ENCODE measurements at places on chromosomes 4 and X. TPM values are rescaled to one million over a fixed set of nuclear protein-coding genes. Genes with fewer than 3 reads are reported as not detected.

The ADAMTS3 gene
- 4.2 TPM for total RNA-seq

The PPP1R2C gene
- not detected for total RNA-seq

The NALF2 gene
- 2.0 TPM for total RNA-seq

The GYPA gene
- total RNA-seq, result not detected

The CNGA1 gene
- total RNA-seq, result not detected

The CLTRN gene
- 1.0 TPM for total RNA-seq

- no peaks in the 10 kb centered on the region for H3K4me1 ChIP-seq
- no peaks in the 10 kb centered on the region for H3K36me3 ChIP-seq
- no peak overlapping the region for H3K27ac ChIP-seq
- no peaks in the 10 kb centered on the region for H3K27me3 ChIP-seq
- H3K4me3 ChIP-seq, result no peak overlapping the region
Measured at GRCh38 chr4:58551676-58552075, 1441.5 kb upstream of the IGFBP7 start.

- no peak overlapping the region for H3K4me3 ChIP-seq
- DNase-seq, result no peak
- H3K27me3 ChIP-seq, result no peaks in the 10 kb centered on the region
- peaks cover 11% of the 10 kb centered on the region for H3K4me1 ChIP-seq
- H3K27ac ChIP-seq, result no peak overlapping the region
Measured at GRCh38 chr4:99054428-99054994, 34.1 kb downstream of the ADH5 start.

- no peak for DNase-seq
- no peak overlapping the region for H3K27ac ChIP-seq
- H3K27me3 ChIP-seq, result no peaks in the 10 kb centered on the region
- H3K36me3 ChIP-seq, result no peaks in the 10 kb centered on the region
- no peaks in the 10 kb centered on the region for H3K4me1 ChIP-seq
Measured at GRCh38 chr4:181525634-181526033, 717.6 kb upstream of the TENM3 start.

DNA sequence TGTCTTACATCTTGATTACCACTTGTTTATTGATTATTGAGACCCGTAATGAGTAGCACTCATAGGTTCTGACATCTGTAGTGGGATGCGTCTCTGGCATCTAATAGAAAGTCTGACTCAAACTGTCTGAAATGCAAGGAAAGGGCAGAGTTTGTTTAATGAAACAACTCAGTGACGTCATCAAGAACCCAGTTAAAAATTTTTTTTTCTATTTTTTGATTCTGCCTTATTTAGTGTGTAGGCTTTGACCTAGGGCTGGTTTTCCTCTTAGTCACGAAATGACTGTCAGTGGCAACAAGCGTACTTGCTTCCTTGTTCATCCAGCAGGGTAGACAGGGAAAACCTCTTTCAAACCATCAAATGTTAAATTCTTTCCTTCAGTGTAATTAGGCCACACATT is 3.1 kb upstream of the CDKL5 start:
- H3K36me3 ChIP-seq, result no peaks in the 10 kb centered on the region
- peak; percentile 80 for DNase-seq
- no peak overlapping the region for H3K4me3 ChIP-seq
- H3K27me3 ChIP-seq, result no peaks in the 10 kb centered on the region

- H3K36me3 ChIP-seq, result no peaks in the 10 kb centered on the region
- peak; percentile 63 for DNase-seq
- peaks cover 46% of the 10 kb centered on the region for H3K4me1 ChIP-seq
- H3K27ac ChIP-seq, result peak overlapping the region; percentile 78
- no peak overlapping the region for H3K4me3 ChIP-seq
Measured at GRCh38 chr4:153488006-153488891, 22.1 kb downstream of the TMEM131L start.

GRCh38 chr4:64001229-64001898 is 407.9 kb downstream of the TECRL start:
- H3K4me1 ChIP-seq, result no peaks in the 10 kb centered on the region
- no peaks in the 10 kb centered on the region for H3K36me3 ChIP-seq
- DNase-seq, result no peak
- H3K27ac ChIP-seq, result no peak overlapping the region
- H3K27me3 ChIP-seq, result no peaks in the 10 kb centered on the region

DNA sequence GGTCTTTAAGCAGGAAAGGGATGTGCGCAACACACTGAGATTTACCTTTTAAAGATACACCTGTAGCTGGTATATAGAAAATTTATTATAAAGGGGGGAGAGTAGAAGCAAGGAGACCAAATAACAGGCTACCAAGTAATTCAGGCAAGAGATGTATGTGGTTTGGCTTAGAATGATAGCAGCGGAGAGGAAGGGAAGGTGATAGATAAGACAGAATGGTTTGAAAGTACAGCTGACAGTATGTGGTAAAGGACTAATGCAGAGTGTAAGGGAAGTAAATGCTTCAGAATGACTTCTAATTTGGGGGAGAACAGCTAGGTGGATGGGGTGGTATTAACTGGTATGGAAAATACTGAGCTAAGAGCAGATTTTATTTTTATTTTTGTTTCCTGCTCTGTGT is 308.9 kb downstream of the ANTXR2 start:
- no peak overlapping the region for H3K27ac ChIP-seq
- H3K4me3 ChIP-seq, result no peak overlapping the region
- H3K36me3 ChIP-seq, result no peaks in the 10 kb centered on the region
- no peaks in the 10 kb centered on the region for H3K27me3 ChIP-seq
- H3K4me1 ChIP-seq, result no peaks in the 10 kb centered on the region

GRCh38 chrX:25287521-25287920 is 271.8 kb upstream of the ARX start:
- H3K4me1 ChIP-seq, result no peaks in the 10 kb centered on the region
- DNase-seq, result no peak
- no peaks in the 10 kb centered on the region for H3K27me3 ChIP-seq
- no peak overlapping the region for H3K4me3 ChIP-seq

DNA sequence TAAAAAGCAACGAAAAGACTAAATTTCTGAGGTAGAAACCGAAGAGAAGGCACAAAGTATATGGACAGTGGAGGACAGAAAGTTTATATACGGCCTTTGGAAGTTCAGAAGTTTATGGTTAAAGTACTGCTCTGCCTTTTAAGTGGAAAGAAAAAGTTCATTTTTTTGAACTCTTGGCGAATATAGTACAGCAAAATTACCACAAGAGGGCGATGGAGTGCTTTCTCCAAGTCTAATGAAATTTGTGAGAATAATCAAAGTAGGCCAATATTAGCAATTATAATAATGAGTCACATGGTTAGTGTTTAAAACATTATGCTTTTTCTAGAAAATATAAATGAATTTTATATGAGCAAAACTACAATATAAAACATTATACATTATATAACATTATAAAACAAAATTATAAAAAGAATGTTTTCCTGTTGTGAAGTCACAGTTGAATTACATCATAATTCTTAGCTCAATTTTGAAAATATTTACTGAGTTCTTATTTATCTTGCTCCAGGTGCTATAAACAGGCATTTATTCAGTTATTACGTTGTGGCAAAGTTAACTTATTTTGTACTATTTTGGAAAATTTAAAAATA is 136.2 kb upstream of the BMPR1B start:
- H3K4me3 ChIP-seq, result no peak overlapping the region
- H3K4me1 ChIP-seq, result no peaks in the 10 kb centered on the region
- no peak overlapping the region for H3K27ac ChIP-seq
- DNase-seq, result no peak

DNA sequence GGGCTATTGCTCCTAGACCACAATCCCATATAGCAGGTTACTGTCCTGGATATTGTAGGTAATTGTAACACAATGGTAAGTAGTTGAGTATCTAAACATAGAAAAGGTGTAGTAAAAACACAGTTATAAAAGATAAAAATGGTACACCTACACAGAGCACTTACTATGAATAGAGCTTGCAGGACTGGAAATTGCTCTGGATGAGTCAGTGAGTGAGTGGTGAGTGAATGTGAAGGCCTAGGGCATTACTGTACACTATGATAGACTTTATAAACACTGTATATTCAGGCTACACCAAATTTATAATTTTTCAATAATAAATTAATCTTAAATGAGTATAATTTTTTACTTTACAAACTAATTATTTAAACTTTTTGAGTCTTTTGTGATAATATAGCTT is 425.7 kb downstream of the PABPC4L start:
- DNase-seq, result peak; percentile 60
- no peak overlapping the region for H3K4me3 ChIP-seq
- no peaks in the 10 kb centered on the region for H3K36me3 ChIP-seq
- no peaks in the 10 kb centered on the region for H3K27me3 ChIP-seq
- H3K27ac ChIP-seq, result no peak overlapping the region
- no peaks in the 10 kb centered on the region for H3K4me1 ChIP-seq

DNA sequence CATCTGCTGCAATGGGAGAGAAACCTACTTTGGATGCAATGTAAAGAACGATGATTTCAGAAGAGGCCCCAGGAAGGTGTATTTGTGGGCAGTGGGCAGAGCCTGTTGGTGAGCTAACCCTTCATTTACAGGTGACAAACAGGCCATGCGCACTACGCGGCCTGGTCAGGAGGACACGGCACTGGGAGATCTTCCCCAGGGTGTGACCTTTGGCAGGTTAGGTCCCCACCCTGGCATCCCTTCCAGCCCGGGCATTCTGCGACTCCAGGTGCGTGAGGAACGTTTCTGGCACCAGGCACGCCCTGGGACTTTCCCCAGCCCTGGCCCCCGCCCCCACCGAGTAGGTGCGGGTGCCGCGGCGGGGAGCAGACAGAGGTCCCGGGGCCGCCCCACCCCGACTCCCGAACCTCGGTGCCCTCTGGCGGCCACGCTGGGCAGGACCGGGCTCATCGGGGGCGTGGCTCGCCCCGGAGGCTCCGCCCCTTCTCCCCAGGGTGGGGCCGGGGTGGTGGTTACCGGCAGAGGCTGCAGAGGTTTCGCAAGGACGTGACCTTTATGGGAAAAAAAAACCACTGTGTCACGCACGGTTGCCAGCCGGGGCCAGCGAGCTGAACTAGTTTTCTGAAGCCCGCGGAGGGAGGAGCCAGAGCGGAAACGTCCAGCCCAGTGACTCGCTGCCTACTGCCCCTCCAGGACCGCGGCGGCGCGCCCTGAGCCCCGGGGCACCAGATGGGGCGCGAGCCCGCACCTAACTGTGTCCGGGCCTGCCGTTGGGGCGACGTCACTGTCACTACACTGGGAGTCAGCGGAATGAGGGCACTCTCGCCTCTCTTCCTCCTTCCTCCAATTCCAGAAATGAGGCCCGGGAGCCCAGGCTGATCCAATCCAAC is 5.0 kb upstream of the NYX start:
- H3K27me3 ChIP-seq, result no peaks in the 10 kb centered on the region
- no peaks in the 10 kb centered on the region for H3K4me1 ChIP-seq
- H3K36me3 ChIP-seq, result no peaks in the 10 kb centered on the region
- peak; percentile 45 for DNase-seq

DNA sequence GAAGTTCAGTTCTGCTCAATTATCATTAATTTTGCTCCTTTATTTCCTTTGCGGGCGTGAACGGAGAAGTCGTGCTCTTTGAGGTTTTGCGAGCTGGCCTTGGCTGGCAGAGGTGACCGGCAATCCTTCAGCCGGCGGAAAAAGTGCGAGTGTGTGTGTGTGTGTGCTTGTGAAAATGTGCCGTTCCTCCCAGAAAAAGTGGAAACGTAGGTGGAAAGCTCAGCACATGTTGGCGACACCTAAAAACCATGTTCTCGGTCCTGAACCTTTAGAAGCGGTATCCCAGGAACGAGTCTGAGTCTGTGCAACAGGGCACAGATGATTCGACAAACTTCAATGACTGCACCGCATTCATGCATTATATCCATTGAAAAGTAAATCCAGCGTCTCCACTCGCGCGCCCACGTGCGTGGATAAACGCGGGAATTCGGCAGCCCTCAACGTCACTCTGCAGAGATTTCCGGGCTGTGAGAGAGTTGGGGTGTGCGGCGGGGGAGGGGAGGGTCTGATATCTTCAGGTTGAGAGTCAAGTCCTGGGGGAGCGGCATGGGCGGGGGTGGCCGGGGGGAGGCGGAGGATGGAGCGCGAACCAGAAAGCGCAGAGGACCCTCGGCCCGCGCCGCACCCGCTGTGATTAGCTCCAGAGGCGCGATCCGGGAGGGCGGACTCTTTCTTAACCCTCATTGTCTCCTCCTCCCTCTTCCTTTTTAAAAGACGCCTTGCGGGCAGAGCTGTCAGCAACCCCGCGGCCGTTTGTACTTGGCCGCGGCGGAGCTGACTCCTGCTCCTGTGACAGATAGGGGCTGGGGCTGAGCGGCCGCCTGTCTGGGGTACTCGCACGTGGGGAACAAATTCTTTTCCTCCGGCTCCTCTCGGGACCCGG is at the start of gene SHISA3:
Gene SHISA3 (plus strand): TSS at position 737 of the 883 bp plus-strand sequence. CDS start 569 bp downstream, outside the sequence.
- peaks cover 18% of the 10 kb centered on the region for H3K4me1 ChIP-seq
- no peak within 1 kb of the TSS for H3K27ac ChIP-seq
- DNase-seq, result no peak
- no peaks in the 10 kb centered on the region for H3K36me3 ChIP-seq
- peak within 1 kb of the TSS; percentile 53 for H3K4me3 ChIP-seq

GRCh38 chr4:55345054-55345453 is 988 bp upstream of the SRD5A3 start:
- H3K27me3 ChIP-seq, result no peaks in the 10 kb centered on the region
- no peak for DNase-seq
- no peak overlapping the region for H3K4me3 ChIP-seq
- no peaks in the 10 kb centered on the region for H3K36me3 ChIP-seq

DNA sequence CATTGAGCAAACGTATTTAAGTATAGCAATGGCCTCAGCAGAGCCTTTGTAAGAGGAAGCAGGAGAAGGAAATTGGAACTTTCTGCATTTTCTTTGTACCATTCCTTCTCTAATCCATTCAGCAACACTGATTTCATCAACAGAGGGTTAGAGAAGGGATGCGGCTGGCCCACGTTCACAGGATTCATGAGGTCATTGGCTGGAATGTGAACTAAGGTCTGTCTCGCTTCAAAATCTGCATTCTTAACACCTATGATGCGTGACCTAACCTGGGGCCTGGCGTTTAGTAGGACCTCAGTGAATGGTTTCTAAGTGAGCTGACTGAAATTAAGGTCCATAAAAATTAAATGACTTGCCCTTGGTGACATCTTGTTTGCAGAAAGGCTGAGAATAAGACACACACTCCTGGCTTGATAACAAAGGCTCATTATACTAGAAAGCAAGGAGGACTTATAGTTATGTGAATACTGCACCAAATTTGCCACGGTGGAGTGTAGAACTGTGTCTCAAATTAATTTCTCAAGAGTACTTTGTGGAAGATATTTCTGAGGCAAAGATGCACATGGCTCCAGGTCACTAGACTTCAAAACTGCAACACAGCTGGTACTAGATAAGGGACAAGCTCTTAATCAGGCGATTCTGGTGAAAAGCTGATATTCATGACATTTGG is 25.4 kb downstream of the FGFBP1 start:
- DNase-seq, result peak; percentile 79
- H3K4me3 ChIP-seq, result peak overlapping the region; percentile 8
- peaks cover 31% of the 10 kb centered on the region for H3K4me1 ChIP-seq
- peak overlapping the region; percentile 97 for H3K27ac ChIP-seq

DNA sequence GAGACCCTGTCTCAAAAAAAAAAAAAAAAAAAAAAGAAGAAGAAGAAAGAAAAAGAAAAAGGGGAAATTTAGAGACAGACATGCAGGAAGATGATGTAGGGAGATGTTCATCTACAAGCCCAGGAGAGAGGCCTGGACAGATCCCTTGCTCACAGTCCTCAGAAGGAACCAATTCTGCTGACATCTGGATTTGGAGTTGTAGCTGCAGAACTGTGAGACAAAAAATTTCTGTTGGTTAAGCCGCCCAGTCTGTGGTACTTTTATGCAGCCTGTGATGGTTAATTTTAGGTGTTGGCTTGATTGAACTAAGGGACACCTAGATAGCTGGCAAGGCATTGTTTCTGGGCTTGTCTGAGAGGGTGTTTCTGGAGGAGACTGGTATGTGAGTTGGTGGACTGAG is 10.1 kb upstream of the STIM2 start:
- no peaks in the 10 kb centered on the region for H3K4me1 ChIP-seq
- no peak overlapping the region for H3K4me3 ChIP-seq
- DNase-seq, result no peak
- H3K27ac ChIP-seq, result no peak overlapping the region

- no peaks in the 10 kb centered on the region for H3K27me3 ChIP-seq
- H3K4me3 ChIP-seq, result no peak overlapping the region
- no peaks in the 10 kb centered on the region for H3K36me3 ChIP-seq
- H3K27ac ChIP-seq, result no peak overlapping the region
- DNase-seq, result no peak
Measured at GRCh38 chr4:79397951-79398350, 10.1 kb downstream of the GK2 start.
